ENCODE measurements at places on chromosomes 3 and 15. TPM values are rescaled to one million over a fixed set of nuclear protein-coding genes. Genes with fewer than 3 reads are reported as not detected.
A peak's percentile ranks its signal among the peaks of the same experiment; 100 is the strongest.

DNA sequence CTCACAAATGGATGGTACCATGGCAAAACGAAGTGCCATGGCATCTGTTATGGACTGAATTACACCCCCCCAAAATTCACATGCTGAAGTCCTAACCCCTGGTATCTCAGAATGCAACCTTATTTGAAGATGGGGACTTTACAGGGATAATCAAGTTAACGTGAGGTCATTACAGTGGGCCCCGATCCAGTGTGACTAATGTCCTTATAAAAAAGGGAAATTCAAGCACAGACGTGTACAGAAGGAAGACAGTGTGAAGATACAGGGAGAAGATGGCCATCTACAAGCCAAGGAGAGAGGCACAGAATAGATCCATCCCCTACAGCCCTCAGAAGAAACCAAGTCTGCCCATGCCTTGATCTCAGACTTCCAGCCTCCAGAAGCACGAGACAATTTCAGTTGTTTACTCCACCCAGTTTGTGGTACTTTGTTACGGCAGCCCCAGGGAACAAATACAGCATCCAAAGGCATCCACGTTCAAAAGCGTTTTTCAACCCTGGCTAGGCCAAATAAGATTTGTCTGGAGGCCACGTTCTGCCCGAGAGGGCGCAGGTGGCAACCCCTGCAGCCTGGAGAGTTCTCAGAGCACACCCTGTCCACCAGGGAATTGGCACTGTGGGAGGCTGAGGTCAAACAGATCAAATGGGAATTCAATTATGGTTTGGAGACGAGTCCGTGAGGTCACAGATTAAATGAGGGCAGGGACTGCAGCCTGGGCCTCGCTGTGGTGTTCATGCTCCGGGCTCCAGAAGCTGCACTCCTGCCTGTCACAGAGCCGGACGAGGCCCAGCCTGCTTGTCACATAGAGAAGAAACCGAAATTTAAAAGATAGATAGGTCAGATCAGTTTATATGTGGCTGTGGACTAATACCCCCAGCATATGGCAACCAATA is 494.8 kb downstream of the SHQ1 start:
- no peak for DNase-seq

DNA sequence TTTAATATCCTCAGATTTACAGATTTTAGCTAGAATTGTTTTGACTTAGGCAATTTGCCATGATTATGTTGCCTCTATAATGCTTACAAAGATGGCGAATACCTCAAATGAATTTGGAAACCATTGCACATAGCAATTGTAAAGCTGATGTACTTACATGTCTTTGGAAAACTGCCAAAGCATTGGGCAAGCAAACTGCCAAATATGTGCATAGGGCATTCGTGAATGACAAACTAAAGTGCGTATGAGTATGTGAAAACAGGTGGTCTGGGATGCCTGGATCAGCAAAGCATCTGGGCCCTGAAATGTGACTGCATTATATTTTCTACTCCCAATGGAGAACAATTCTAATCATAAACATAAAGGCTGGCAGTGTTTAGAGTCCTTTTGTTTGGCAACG is 445.3 kb upstream of the ROBO1 start:
- no peak for DNase-seq

- DNase-seq, result peak; percentile 45
Measured at GRCh38 chr3:192570821-192571791, 156.2 kb downstream of the FGF12 start.

DNA sequence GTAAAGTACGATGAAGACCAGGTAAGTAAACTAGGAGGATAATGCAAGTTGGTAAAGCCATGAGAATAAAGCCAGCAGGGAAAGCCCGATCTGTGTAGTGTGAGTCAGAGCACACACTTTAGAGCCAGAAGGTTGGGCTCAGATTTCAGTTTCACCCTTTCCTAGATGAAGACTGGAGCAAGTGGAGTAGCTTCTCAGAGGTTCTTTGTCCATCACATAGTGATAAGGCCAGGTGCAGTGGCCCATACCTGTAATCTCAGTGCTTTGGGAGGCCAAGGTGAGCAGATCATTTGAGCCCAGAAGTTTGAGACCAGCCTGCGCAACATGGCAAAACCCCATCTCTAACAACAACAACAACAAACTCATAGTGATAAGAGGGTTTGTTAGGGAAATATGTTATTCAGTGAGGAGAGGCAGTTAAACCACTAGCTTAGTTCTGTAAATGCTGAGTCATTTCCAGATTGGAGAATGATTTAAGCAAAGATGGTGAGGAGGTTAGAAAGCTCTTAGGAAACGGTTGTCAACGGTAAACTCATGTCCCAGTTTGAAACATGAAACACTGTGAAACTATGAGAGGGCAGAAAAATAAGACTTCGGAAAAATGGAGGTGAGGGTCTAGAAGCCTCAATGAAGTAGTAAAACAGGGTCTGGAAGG is 39.0 kb downstream of the IL12A start:
- DNase-seq, result peak; percentile 70

DNA sequence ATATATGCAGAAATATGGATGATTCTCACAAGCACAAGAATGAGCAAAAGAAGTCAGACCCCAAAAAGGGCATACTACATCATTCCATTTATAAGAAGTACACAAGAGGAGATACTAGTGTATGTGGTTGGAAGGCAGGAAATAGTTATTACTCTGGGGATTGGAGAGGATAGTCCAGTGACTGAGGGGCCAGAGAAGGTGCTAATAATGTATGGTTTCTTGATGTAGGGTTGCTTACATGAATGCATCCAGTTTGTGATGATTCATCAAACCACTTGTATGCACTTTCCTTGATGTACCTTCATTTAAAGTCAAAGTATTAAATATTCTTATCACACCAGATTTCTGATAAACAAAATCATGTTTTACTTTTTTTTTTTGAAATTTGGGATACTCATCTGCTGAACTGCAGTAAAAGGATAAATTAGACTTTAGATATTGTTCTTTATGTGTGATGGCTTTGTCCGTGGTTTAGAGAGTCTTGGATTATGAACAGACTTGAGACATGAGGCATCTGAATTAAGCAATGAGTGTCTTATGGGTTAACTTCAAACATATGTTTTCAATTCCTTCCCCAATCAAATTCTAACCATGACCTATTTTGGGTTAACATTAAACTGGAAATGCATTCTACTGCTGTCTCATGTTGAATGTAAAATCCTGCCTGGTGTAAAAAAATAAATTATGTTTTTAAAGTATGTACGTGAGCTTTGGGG is 171.2 kb downstream of the SEMA6D start:
- no peak for DNase-seq

DNA sequence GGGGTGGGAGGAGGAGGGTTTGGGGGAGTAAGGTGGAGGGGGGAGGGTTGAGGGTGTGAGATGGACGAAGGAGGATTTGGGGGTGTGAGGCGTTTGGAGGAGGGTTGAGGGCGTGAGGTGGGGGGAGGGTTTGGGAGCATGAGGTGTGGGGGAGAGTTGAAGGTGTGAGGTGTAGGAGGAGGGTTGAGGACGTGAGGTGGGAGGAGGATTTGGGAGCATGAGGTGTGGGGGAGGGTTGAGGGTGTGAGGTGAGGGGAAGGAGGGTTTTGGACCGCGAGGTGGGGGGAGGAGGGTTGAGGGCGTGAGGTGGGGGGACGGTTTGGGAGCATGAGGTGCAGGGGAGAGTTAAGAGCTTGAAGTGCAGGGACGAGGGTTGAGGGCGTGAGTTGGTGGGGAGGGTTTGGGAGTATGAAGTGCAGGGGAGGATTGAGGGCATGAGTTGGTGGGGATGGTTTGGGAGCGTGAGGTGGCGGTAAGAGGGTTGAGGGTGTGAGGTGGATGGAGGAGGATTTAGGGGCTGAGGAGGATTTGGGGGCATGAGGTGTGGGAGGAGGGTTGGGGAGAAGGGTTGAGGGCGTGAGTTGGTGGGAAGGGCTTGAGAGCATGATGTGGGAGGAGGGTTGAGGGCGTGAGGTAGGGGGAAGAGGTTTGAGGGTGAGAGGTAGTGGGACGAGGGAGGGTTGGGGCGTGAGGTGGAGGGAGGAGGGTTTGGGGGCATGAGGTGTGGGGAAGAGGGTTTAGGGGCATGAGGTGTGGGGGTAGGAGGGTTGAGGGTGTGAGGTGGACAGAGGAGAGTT is 1.2 kb downstream of the MLF1 start:
- no peak for DNase-seq

- DNase-seq, result no peak
Measured at GRCh38 chr15:100597862-100598261, 4.1 kb downstream of the LINS1 start.

- DNase-seq, result no peak
Measured at GRCh38 chr3:33377489-33377888, 62.7 kb downstream of the UBP1 start.

GRCh38 chr3:1056744-1057143 is 36.1 kb upstream of the CNTN6 start:
- no peak for DNase-seq

DNA sequence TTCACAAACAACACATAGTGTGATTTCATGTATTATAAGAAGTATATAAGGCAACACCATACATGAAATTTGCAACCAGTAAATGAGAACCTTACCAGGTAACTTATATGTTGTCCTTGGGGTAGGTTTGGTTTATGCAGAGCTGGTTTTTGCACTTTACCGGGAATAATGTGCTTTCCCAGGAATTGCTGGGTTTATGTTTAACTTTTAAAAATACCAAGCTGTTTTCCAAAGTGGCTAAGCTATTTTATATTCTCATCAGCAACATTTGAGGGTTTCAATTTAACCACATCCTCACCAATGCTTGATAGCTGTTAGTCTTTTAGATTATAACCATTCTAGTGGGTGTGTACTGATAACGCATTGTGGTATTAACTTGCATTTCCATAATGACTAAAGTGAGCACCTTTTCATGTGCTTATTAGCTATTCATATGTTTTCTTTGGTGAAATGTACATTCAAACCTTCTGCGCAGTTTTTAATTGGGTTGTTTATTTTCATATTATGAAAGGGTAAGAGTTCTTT is 71.6 kb downstream of the KY start:
- DNase-seq, result no peak

DNA sequence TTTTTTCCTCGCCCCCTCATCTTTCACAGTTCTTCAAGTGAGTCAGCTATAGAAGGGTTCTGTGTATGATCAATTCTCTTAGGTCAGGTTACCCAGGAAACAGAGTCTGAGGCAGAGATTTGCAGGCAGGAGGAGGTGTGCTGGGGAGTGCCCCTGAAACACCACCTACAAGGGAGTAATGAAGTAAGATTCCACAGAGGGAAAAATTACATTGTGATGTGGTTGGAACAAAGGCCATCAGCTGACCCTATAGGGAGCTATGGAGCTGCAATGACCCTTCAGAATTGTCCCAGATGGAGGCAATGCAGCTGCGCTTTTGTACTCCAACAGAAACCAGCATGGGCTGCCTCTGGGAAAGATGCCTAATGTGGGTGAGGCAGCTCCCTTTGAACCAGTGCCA is 142.2 kb upstream of the CNTN3 start:
- no peak for DNase-seq

- DNase-seq, result peak; percentile 38
Measured at GRCh38 chr3:56970461-56970879, 90.0 kb upstream of the SPATA12 start.

DNA sequence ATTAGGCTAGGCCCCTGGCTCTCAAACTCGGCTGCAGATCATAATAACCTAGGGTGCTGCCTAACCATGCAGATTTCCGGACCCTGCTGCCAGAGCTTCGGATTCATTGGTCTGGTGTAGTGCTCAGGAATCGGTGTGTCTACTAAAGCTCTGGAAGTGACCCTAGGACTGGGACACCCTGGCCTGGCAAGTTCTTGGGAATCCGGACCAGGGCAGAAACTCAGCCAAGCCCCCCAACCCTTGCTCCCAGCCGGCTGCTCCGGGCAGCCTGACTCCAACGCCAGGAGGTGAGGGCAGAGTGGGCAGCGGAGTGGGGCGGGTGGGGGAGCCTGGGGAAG is 23.0 kb downstream of the IGDCC3 start:
- no peak for DNase-seq

- peak; percentile 89 for DNase-seq
Measured at GRCh38 chr3:186097663-186098451, 11.0 kb downstream of the ETV5 start.

GRCh38 chr3:176097027-176097426 is 1100.3 kb downstream of the TBL1XR1 start:
- no peak for DNase-seq

DNA sequence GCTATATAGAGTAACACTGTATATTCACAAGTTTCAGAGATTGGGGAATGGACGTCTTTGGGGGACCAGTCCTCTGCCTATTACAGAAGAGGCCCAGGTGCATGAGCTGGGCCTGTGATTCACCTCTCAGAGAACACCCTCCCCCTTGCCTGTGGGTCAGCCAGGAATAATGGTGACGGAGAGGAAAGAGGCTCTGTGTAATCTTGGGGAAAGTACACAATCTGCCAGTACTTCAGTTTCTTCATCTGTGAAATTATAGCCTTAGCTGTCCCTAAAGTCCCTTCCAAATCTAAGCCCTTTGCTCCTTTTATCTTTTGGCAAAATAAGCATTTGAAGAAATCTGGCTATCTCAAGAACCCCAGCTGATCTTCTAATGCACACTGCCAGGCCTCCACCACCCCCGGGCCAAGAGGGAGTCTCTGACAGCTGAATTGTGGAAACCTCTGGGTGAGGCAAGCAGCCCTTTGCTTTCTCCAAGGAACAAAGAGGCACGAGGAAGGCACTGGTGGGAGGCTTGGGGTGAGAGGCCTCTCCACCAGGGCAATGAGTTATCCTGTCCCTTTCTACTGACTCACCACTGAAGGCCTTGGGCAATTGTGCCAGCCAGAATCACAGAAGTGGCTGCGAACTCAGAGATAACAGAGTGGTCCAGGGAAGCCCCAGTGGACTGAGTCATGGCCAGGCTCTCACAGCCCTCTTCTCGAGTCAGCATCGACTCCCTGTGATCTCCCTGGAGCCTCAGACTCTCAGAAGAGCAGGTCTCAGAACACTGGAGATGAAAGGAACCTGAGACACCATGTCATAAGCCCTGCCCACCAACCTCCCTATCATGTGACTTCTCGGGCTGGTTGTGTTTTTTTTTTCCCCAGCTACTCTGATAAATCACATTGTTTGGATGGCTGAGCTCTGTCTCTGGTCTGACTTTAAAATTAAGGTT is 31.8 kb downstream of the CCNL1 start:
- DNase-seq, result peak; percentile 86

DNA sequence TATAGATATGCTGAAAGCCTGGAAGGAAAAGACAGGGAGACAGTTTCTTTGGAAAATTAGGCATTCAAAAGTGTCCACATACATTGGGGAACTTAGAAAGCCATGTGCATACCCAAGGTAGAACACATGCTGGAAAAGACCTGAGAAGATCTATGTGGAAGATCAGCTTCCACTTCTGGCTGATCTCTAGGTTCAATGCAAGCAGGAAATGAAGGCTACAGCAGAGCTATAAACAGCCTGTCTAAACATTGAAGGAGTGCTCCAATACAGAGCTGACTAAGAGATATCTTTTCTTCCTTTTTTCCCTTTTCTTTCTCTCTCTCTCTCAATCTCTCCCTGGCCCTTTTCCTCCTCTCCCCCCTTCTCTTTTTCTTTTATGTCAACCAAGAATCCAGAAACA is 73.6 kb upstream of the TCF12 start:
- DNase-seq, result no peak

SAMD7 gene
- total RNA-seq, result not detected

TRH gene
- not detected for total RNA-seq

RASGRP1 gene
- total RNA-seq, result 0.50 TPM

FBXO40 gene
- not detected for total RNA-seq

PYGO1 gene
- total RNA-seq, result 4.6 TPM

CCK gene
- total RNA-seq, result not detected
